ENCODE measurements at places on chromosomes 6 and 20.
A peak's percentile ranks its signal among the peaks of the same experiment; 100 is the strongest.

- no peak for DNase-seq
Measured at GRCh38 chr6:161080263-161080970, 88.8 kb downstream of the MAP3K4 start.

DNA sequence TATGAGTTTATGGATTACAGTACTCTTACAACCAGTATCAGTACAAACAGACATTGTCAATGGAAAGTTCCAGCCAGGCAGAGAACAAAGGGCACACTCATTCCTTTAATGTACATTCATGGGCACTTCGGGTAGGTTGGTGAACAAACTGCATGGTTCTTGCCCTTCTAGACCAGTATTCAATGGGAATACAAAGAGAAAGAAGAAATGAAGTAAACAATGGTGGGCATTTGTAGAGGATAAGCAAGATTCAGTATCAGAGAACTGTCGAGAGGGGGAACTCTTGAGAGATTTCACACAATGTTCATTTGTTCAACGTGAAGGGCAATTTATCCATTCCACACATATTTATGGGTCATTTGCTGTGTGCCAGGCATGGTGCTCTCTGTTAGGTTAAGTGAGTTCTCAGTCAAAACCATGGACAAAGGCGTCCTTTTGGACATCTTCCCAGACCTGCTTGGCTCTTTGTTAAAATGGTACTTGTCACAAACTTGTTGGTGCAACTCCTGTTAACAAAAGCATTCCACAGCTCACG lies 714.8 kb downstream of the DHX35 start:
- no peak for DNase-seq

GRCh38 chr6:69216127-69216526 lies 580.7 kb downstream of the LMBRD1 start:
- DNase-seq: no peak

GRCh38 chr6:2695454-2696095 lies 55.1 kb downstream of the MYLK4 start:
- no peak for DNase-seq

DNA sequence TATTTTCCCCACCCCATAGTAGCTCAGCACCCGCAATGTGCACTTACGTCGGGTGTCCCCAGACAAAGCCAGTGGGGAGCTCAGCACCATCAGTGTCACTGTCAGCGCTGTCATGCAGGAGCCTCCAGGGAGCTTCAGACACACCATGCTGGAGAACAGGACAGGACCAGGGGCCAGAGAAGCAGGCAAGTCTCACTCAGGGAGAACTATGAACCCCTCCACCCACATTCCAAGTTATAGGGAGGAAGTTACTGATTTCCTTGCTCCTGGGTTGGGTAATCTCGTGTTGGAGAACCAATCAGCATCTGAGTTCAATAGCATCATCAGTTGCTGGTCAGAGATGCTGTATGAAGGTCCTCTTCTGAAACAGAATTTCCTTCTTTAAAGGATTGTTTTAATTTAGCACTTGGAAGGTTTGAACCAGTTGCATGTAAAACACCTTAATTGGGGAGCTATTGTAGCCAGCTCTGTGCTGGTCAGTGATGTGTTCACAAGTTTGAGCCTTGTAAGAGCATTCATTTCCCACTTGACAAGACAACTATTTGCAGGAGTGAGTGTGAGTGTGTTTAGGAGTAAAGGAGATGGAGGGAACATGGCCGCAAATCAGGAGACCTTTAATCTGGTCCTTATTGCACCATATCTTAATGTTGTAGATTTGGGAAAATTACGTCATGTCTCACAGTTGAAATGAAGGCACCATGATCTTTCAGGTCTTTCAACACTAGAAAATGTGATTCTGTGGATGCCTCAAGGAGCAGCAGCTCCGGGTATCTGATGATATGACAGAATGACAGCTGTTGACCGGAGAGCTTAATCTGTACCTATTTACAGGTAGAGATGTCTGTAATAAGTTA lies at the start of gene HLA-DRB1:
Gene HLA-DRB1 (minus strand): TSS at position 253 of the 854 bp plus-strand sequence. CDS start 106 bp downstream, at position 147.
- peak; percentile 5 for DNase-seq

DNA sequence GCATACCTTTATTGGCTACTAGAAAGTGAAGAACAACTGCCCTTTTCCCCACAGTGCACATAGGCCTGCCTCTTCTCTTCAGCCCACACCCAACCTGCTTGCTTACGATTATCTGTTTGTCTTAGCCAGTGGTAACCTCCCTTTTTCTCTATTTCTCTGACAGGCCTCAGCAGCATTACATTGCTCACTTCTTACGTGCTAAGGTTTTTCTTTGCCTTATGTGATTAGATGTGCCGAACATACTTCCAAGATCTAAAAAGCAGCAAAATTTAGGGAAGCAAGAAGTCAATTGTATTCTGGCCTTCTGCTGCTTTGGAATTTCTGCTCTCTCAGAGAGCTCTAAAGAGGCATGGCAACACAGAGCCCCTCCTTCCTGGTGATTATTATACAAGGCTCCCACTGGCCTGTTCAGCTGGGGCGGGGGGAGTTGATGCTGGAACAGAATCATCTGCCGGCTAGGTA lies 7.0 kb downstream of the B4GALT5 start:
- no peak for DNase-seq

GRCh38 chr6:46983007-46983411 lies 59.1 kb downstream of the ADGRF1 start:
- DNase-seq: no peak

GRCh38 chr6:152123076-152123475 lies 315.6 kb downstream of the ESR1 start:
- no peak for DNase-seq

GRCh38 chr6:77034161-77034560 lies 429.1 kb downstream of the HTR1B start:
- no peak for DNase-seq

- DNase-seq: no peak
Measured at GRCh38 chr6:32108727-32109113, 418 bp downstream of the TNXB start.

GRCh38 chr6:89797317-89797716 lies 22.3 kb downstream of the MDN1 start:
- no peak for DNase-seq

- DNase-seq: peak; percentile 34
Measured at GRCh38 chr6:42901538-42901957, 14.3 kb upstream of the PTCRA start.

- DNase-seq: no peak
Measured at GRCh38 chr6:161103475-161103874, 111.9 kb downstream of the MAP3K4 start.

DNA sequence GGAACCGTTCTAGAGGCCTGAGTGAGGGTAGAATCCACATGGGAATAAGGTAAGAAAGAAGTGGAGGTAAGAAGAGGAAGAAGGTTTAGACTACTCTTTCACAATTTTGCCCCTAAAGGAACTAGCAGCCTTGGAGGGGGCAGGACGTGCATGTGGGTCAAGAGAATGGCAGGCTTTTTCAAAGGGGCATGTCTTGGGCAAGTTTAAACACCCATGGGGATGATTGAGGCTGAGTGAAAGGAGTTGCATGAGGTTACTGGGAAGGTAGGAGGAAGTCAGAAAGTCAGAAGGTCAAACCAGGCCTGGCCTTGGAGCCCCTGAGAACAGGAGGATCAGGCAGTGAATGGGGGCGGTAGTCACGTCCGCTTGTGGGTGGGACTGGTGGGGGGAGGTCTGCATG lies 10.2 kb downstream of the ADA start:
- DNase-seq: no peak

GRCh38 chr6:156413154-156413553 lies 364.0 kb upstream of the ARID1B start:
- no peak for DNase-seq

DNA sequence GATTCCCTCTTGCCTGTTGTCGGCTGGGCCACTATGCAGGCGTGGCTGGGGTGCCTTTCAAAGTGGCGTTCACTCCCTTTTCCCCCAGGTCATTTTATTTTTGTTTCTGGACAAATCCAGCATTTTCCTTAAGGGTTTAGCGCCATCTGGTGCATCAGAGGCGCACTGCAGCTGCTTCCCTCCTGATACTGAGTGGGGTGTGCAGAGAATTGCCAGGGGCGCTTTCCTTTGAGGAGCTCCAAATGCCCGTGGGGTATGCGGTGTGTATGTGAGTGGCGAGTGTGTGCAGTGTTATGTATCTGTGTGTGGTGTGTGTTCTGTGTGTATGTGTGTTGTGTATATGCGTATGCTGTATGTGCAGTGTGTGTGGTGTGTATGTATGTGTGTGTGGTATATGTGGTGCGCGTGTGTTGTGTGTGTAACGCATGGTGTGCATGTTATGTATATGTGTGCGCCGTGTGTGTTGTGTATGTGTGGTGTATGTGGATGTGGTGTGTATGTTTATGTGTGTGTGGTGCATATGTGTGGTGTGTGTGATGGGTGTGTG lies 100.1 kb upstream of the AGPAT4 start:
- peak; percentile 45 for DNase-seq

GRCh38 chr20:6651016-6651415 lies 116.5 kb upstream of the BMP2 start:
- no peak for DNase-seq

GRCh38 chr20:47143657-47144056 lies 212.8 kb downstream of the ZMYND8 start:
- DNase-seq: no peak

DNA sequence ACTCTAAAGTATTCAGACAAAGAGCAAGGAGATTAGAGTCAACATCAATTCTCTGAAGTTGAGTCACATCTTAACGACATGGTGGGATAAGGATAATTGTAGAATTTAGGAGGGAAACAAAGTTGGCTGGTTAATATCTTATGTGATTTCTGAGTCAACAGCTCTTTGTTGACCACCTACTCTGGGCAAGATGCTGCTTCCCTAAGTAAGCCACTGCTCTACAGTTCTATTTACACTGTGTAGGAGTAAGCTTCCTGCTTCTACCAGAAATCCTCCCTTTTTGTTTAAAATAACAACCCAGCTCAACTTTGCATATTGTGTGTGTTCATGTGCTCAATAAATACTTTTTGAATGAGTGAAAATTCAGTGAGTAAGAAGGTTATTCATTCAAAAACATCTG lies 3.1 kb downstream of the HS3ST5 start:
- DNase-seq: no peak

GRCh38 chr6:5004373-5005037 lies 668 bp upstream of the RPP40 start:
- DNase-seq: no peak

DNA sequence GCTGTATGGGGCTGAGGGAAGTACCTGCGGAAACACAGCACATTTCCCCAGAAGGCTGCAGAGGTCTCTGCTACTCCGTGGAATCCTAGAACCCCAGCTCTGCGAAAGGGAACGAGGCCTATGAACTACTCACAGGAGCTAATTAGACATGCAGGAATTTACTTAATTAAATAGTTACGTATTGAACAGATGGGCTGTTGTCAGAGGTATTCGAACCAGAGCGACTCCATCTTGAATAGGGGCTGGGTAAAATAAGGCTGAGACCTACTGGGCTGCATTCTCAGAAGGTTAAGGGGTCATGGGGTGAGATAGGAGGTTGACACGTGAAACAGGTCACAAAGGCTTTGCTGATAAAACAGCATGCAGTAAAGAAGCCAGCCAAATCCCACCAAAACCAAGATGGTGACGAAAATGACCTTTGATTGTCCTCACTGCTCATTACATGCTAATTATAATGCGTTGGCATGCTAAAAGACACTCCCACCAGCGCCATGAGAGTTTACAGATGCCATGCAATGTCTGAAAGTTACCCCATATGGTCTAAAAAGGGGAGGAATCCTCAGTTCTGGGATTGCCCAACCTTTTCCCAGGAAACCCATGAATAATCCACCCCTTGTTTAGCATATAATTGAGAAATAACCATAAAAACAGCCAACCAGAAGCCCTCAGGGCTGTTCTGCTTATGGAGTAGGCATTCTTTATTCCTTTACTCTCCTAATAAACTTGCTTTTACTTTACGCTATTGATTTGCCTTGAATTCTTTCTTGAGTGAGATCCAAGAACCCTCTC lies 14.7 kb upstream of the SSTR4 start:
- no peak for DNase-seq

- DNase-seq: no peak
Measured at GRCh38 chr6:111047244-111047643, 40.1 kb upstream of the SLC16A10 start.

GRCh38 chr6:29941471-29941870 lies 861 bp upstream of the HLA-A start:
- DNase-seq: no peak

DNA sequence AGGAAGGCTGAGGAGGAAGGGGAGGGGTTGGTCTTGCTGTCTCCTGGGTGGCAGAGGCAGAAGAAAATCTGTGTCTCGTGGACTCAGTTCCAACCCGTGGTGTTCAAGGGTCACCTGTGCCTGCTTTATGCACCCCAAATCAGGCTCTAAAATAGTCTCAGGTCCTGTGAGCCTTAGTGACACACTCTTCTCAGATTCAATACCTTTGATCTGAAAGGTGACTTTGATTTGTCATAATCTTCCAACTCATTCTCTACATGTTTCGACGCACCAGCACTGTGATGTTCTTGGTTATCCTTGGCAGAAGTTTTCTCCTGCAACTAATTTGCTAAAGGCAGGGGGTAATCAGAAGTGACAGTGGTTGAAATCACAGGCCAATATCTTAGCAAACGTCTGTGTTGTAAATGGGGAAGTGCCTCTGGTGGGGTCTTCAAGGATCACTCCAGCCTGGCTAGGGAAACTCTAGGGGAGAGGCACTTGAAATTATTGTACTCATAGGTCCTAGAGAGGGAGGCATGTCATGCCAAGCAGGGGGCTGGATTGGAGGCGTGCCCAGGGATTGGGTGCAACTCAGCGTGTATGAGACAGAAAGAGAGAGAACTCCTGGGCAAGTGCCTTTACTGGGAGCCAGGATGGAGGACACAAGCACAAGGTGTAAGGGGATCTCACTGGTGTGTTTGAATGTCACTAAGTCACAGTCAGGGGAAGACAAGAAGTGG lies 19.0 kb upstream of the PRND start:
- no peak for DNase-seq

- no peak for DNase-seq
Measured at GRCh38 chr20:52294106-52294628, 102.6 kb upstream of the ZFP64 start.

DNA sequence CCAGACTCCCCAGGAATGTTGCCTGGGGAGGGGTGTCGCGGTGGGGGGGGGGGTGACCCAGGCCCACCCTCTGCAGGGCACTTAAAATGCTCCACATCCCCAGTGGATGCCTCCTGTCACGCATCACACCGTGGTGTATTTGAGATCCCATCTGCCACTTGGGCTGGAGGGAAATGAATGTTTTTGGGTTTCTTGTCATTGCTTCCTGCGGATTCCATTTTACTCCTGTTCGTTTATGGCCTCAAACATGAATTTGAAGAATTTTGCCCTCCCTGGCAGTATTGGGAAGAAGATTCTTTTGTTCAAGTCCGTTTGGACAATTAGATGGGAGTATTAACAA lies 544 bp upstream of the KHDC1 start:
- DNase-seq: no peak

DNA sequence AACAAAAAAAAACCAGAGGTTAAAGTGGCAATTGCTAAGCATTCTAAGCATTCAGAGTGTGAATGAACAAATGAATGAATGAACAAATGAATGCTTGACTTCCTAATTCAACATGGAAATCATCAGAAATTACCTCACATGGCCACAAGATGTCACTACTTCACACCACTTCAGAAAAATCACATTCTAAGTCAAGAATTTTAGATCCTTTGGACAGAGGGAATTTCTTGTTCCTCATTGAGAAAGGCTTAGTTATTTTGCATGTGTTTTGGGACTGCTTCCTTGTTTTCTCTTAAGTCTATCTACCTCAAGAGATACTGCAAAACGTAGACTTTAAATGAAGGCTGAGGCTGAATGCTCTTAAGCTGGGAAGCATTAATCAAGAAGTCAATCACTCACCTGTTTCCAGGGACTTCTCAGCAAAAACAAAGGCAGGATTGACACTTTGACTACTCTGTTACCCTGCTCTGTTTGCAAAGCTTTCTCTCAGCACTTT lies 120.2 kb downstream of the MBOAT1 start:
- DNase-seq: no peak

- no peak for DNase-seq
Measured at GRCh38 chr20:62636446-62636845, 5.9 kb upstream of the SLCO4A1 start.

GRCh38 chr6:24780206-24780605 lies 5.5 kb downstream of the GMNN start:
- no peak for DNase-seq
